Stimulated activated CD8-positive, alpha-beta memory T cell treated with anti-CD3 and anti-CD28 coated beads, Interleukin-7, amount 100 ng/mL, for 1 hour (primary cell): ENCODE measurements at places on chromosomes 4 and X.

DNA sequence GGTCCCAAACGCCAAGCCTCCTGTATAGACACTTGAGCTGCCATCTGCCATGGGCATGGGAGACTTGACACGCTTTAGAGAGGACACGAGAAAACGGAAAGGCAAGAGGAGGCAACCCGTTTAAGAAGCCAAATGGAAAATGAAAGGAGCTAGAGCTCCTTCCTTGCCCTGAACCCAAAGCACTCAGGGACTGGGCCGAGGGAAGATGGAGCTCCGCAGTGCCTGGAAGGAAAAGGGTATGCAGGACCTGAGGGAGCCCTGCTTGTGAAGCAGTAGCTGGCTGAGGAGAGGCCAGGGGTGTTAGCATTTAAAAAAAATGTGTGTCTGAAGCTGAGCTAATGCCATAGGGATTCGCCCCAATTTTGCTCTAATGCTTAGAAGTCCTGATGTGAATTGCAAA, 15.1 kb downstream of the MCF2 start:
- no peak for DNase-seq

GRCh38 chr4:20462426-20463175, 210.9 kb downstream of the SLIT2 start:
- no peak for DNase-seq

GRCh38 chr4:7055990-7056325, 11.9 kb downstream of the GRPEL1 start:
- DNase-seq = no peak

DNA sequence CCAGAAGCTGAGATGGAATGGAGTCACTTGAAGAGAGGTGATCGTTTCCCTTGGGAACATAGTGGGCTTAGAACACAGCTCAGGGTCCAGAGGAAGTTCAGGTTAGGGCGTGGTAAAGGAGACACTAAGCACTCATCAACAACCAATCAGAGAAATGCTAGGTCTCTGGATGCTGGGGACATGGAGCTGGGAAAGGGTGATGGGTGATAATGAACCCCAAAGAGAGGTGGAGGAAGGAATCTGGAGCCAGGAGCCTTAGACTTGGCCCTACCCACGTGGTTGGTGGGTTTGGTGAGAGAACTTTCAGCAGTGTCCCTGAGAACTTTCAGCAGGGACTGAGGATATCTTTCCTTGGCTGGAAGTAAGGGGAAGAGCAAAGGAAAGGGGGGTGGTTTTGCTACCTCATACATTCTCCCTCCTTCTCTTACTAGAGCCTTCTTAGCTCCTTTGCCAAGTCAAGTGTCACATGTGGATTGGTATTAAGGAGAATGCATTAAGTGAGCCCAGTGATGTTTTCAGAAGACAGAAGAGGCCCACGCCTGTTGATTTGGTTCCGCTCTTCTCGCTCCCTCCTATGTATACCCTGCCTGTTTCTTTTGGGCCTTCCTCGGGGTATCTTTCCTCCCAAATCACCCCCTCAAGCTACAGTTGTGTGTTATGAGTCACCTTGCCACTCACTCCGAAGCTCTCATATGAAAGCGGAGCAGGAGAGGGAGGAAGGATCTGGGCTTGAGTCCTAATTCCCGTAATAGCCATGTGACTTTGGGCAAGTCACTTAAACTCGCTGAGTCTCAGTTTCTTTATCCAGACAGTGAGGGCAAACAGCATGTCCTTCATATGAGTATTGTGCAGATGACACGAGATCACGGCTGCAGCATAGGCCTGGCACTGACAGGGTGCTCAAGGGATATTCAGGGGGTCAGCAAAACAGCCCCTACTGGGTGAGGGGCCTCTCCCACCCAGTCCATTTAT, 63.1 kb downstream of the TSC22D3 start:
- no peak for DNase-seq

GRCh38 chr4:30380404-30380998, 339.7 kb upstream of the PCDH7 start:
- DNase-seq = no peak

DNA sequence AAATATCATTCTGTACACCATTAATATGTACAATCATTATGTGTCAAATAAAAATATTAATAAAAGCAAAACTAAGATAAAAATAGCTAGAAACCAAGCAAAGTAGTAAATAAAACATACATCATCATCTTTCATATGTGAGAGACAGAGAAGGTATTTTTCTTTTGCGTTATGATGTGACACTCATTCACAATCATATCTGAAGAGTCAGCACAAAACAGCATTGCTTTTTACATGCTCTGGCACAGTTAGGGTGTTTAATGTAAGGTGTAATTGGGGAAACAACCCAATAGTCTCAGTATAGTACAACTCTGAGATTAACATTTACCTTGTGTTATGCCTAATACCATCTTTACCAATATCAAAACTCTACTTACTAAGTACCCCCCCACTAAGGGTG, 376.6 kb downstream of the TMA16 start:
- DNase-seq = no peak

DNA sequence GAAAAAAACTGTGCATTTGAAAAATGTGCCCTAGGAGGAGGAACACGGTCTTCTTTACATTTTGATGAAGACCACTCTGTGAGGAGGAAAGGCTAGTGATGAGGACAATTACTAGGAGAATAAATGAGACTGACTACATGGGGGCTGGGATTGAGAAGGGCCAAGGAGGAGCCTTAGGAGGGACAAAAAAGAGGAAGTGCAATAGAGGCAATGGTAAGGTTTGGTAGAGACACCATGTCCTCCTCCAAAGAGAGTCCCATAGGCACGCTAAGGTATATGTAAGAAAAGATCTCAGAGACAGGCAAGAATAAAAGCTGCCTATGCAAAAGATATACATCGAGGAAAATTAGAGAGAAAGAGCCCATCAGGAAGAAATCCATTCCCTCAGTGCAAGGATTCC, 336.5 kb upstream of the SFRP2 start:
- DNase-seq = no peak

- no peak for DNase-seq
Observed at GRCh38 chr4:1973218-1973617, 35.6 kb downstream of the NELFA start.

DNA sequence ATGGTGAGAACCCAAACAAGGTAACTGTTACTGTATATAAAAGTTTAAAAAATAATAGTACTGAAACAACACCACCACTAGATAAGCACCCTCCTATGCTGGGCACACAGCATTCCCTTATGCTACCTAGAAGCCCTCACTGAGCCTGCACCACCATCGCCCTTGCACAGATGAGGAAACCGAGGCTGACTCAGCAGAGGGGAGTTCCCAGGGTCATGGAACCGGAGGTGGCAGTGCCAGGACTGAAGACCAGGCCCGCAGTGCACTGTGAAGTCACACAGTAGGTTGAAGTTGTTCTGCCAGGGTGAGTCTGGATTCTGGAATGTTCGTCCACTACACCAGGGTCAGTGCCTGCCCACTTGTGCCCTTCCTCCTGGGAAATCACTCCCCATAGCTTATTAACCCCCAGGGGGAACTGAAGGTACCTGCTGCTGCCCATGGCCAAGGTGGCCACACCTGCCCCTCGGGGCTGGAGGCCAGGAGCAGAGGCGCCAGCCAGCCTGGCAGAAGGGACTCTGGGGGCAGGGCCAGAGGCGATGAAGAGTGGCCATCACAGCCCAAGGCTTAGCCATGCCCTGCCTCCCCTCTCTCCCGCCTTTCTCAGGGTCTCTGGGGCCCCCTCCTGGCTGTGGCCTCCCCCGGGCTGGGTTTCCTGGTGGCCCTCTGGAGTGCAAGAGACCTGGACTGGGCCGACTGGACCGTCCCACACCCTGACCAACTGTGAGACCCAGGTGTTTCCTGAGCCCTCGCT, 15.1 kb upstream of the ABLIM2 start:
- DNase-seq = no peak
